ENCODE measurements at places on chromosomes 5 and 9.

GRCh38 chr9:81174023-81174422 lies 515.3 kb downstream of the TLE1 start:
- DNase-seq = no peak

GRCh38 chr5:123545506-123545905 lies 33.5 kb downstream of the CSNK1G3 start:
- DNase-seq = no peak

DNA sequence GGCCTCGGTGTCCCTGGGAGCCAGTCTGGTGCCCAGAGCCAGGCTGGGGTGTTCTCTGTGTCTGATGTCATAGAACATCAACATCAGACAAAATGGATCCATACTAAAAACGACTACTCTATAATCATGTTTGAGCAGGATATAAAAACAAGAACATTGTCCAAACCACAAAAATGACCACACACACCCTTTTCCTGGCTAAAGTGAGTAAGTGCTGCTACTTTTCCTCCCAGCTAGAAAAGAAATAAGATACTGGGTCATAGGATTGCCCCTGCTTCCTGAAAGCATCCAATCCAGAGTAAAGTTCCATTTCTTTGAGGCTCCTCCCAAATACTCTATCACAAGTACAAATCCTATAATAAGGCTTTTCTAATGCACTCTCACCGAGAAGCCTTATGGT lies 19.7 kb upstream of the TRAF1 start:
- no peak for DNase-seq

DNA sequence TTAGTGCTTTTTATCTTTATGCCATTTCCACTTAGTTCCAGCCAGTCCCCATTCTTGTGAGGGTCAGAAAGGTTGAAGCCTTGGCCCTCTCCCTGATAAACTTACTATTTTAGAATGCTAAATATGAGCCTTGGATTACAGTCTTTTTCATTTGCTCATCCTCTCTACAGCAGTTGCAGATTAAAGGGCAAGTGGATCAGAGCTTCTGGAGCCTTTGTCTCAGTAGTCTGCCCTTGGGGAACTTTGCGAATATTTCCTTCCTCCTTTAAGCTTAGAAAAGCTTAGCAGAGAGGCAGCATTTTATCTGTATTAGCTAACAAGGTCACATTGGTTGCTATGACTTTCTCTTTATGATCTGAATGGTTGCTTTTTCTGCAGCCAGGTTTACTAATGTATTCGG lies 11.5 kb downstream of the FSD1L start:
- DNase-seq = no peak

DNA sequence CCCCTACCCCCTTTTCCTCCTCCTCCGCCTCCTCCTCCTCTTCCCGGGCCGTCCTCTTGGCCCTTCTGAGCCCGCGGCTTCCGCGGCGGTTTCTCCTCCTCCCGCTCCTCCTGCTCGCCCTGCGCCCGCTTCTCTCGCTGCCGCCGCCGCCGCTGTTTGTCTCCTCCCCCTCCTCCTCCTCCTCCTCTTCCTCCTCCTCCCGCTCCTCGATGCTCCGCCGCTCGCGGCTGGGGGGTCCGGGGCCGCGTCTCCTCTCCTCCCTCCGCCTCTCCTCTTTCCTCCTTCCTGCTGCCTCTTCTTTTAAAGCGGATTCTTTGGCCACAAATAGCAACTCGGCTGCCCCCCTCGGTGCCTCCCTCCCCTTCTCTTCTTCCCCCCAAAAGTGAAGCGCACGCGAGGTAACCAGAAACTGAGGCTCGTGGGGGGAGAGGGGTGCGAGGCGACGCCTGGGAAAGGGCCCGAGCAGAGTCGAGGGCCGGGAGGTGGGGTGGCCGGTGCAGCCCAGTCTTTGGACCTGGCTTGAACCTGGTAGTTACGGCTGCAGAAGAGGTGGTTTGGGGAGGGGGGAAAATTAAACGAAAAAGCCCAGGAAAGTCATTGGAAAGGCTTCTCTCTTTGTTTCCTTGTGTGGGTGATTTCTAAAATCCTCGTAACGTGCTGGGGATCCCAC lies 1058.5 kb upstream of the DMAC1 start:
- peak; percentile 52 for DNase-seq

DNA sequence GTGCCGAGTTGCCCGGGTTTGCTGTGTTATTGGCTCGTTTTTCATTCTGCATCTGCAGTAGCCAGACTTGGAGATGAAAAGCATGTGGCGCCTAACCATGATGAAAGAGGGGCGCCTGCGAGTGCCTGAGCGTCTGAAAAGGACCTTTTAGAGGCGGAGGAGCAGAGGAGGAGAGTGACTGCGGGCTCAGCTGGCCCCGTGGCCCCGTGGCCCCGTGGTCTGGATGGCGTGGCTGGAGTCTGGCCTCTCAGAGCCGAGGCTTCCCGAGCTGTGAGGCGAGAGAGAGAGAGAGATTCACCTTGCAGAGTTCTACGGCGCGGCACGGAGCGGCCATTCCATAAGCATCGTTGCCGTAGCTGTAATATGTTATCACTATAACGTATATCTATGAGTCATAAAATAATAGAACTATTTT lies 55.3 kb upstream of the RNU6ATAC start:
- DNase-seq = no peak

DNA sequence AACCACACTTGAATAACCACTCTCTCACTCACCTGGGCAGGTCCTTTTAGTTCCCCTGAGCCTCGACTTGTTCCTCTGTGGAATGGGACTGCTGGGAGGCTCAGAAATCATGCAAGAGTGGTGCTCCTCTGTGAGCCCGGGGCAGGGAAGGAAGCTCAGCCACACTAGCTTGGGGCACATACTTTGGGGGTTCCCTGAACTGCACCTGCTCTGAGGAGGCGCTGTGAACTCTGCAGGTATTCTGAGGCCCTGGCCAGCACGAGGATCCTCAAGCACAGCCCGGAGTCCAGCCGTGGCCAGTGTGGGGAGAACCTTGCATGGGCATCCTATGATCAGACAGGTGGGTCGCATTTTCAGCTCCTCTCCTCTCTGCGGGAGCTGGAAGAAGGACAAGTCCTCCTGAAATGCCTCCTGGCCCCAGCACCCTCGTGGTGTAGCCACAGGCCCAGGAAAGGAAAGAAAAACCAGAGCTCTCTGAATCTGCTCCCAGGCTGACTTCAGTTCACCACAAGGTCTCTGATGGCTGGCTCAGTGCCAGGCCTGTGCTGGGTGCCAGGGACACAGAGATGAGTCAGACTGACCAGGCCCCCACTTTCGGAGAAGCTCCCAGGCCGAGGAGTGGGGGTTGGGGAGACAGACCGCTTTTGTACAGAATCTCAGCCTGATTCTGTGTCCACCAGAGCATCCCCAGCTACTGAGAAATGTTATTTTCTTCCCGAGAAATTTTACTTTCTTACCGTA lies 11.9 kb downstream of the GLIPR2 start:
- DNase-seq = peak; percentile 88

- DNase-seq = peak; percentile 89
These were observed 14.3 kb upstream of the TIFAB start for GRCh38 chr5:135466178-135467050.

DNA sequence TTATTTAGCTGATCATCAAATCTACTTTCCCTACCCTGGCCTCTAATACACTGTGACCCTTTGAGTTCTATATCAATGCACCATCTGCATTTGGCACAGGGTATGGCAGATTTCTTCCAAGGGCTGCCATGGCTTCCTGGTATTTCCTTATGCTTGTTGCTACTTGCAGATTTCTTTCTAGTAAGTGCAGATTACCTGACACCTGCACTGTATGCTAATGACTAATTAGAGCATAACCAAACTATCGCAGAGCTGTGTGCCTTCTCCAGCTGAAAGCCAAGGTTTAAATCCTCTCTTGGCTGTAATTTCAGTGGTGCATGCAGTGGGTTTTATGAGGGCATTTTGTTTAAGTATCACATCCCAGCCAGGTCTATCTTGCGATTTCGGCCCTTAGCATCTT lies 293.7 kb downstream of the KIF4B start:
- no peak for DNase-seq

- no peak for DNase-seq
These were observed 18.1 kb upstream of the ICE1 start for GRCh38 chr5:5404381-5404780.

DNA sequence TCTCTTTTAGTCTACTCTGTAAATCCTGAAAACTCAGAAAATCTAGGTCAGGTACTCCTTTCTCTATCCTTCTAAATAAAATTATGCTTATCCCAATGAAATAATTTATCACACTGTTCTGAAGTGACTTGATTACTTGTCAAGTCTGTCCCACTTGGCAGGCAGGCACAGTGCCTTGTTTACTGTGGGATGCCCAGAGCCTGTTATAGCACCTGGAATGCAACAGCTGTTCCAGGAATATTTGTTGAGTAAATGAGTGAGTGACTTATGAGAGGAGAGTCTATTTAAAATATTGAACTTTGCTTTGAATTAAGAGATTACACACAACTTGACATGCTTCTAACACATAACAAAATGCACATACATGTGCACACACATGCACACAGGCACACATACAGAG lies 130.0 kb downstream of the MPDZ start:
- no peak for DNase-seq

GRCh38 chr9:78144008-78144381 lies 91.9 kb upstream of the CEP78 start:
- no peak for DNase-seq

GRCh38 chr9:127974769-127975261 lies 6.0 kb downstream of the EEIG1 start:
- no peak for DNase-seq

DNA sequence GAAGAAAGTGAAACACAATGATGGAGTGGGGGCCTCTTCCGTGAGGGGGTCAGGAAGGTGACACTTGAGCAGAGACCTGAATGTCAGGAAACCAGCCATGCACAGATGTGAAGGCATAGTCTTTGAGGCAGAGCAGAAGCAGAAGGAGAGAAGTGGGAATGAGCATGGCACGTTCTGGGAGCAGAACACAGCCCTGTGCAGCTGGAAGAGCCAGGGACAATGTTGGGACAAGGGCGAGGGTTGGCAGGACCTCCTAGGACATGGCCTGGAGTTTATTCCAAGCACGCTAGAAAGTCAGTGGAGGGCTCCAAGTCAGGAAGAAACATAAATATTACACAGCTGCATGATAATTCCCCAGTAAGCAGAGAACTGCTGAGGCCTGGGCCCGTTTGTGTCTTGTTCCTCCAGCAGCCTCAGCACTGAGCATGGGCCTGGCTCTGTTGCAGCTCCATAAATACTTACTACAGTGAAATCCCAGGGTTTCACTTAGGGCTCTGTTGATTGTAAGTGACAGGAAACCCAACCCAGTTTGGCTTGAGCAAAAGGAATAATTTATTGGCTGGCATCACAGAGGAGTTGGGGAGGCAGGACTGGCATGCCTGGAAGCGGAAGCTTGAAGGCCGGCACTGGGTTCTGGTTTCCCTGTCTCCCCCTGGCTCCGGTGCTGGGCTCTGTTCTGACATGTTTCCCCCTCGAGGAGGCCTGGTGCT lies 66.2 kb downstream of the MVB12B start:
- no peak for DNase-seq

- peak; percentile 4 for DNase-seq
These were observed 102.6 kb downstream of the MVB12B start for GRCh38 chr9:126429190-126429589.

- no peak for DNase-seq
These were observed 552.0 kb upstream of the CLINT1 start for GRCh38 chr5:158410976-158411375.

GRCh38 chr5:135141303-135142268 lies 107.6 kb upstream of the PITX1 start:
- DNase-seq = peak; percentile 33

DNA sequence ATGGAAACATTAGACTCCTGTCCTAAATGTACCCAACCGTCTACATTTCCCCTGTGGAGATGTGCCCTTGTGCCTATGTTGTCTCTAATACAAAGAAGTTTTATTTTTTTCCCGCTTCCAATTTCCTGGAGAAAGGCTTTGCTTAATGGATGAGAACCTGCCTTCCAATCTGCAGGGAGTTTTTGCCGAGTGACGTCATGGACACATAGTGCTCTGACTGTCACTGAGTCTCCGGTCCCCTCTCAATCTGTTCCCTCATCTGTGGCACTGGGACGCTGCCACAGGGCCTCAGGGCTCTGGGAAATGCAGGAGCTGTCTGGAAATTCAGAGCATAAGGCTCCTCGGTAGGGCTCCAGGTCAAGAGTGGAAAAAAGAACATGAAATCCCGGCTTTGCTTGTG lies 144.8 kb downstream of the PDZD2 start:
- DNase-seq = no peak

DNA sequence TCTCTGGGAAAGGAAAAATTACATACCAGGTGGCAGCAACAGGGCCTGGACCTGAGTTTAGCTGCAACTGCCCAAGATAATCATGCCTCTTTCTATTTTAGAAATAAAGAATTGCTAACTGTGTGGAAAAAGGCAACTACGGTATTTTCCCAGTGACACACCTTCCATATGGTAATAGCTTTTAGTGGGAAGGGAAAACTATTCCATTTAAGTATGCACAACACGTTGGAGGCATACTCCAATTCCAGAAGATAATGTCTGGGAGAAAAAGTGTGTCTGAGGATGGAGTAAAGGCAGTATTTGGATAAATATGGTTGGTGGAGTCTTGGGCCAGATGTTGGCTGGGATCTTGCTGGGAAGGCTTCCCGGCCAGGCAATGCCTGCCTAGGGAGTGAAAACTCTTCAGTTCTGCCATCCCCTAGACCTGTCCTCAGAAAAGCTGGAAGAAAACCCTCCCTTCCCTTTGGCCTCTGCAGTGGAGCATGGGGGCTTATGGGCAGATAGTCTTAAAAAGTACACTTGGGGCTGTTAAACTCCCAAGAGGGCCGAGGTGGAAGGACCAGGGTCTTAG lies 40.6 kb downstream of the SH3PXD2B start:
- DNase-seq = no peak

- DNase-seq = no peak
These were observed 7.8 kb downstream of the MYMK start for GRCh38 chr9:133516961-133517350.

DNA sequence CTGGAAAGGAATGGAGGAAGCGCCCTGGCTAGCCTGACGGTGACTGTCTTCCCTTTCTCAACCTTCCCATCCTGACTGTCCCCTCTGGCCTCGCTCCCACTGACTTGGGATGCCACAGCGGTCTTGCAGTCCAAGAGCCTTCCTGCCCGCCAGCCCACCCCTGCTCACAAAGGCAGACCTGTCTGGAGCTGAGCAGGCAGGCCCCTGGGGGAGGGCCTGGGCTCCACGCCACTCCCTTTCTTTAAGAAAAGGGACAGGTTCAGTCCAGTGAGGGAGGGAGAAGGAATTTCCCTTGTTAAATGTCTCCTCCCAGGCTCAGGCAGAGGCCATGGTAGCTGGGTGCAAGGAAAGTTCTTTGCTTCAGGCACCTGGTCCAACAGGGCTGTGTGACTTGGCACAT lies 18.1 kb downstream of the FGF1 start:
- no peak for DNase-seq

- no peak for DNase-seq
These were observed 379.0 kb upstream of the GRAMD2B start for GRCh38 chr5:126044111-126044668.

DNA sequence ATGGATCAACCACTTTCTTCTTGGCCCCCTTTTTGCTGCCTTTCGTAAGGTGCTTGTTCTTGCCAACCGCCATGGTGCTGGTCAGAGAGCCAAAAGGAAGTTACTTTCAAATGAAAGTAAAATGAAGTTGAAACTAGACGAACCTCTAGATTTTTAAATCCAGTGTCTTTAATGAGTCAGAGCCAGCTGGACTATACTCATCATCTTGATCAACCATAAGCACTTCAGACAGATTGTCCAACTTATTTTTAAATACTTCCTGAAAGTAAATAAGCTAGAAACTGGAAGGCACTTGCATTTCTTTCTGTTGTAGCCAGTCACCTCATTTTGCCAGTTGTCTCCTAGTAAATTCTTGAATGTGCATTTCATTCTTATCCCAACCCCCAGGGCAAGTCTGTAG lies 48.9 kb downstream of the JMY start:
- no peak for DNase-seq

All from activated CD8-positive, alpha-beta memory T cell treated with anti-CD3 and anti-CD28 coated beads, Interleukin-2, amount 50 U/mL, for 48 hours (primary cell).